Thyroid gland (tissue), 4 donors: ENCODE measurements at places on chromosomes 3 and 15. TPM values are rescaled to one million over a fixed set of nuclear protein-coding genes. Genes with fewer than 3 reads are reported as not detected.

The C3orf70 gene
- total RNA-seq = 1.6 TPM

The STRA6 gene
- not detected for total RNA-seq

The IDH2 gene
- total RNA-seq = 37.7 TPM

The ERICH6 gene
- not detected for total RNA-seq

DNA sequence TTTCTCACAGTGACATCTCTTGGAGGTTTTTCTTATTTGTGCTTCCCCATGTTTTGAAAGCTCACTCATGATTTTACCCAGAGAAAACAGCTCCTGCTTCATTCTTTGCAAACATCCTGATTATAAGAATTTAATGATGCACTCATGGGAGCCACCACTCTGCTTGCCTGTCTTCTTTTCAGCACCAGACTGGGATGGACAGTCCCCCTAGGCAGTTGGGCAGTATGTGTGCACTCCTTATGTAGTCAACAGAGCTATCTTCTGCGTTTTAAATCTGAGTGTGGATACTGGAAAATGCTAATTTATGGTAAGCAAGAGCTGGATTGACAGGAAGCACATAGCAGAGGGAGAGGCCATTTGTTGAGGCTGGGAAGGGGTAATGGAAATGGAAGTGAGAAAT lies 276.1 kb downstream of the AGBL1 start:
- H3K4me3 ChIP-seq = no peak overlapping the region
- no peak for DNase-seq
- no peaks in the 10 kb centered on the region for H3K4me1 ChIP-seq
- H3K27me3 ChIP-seq = no peaks in the 10 kb centered on the region

DNA sequence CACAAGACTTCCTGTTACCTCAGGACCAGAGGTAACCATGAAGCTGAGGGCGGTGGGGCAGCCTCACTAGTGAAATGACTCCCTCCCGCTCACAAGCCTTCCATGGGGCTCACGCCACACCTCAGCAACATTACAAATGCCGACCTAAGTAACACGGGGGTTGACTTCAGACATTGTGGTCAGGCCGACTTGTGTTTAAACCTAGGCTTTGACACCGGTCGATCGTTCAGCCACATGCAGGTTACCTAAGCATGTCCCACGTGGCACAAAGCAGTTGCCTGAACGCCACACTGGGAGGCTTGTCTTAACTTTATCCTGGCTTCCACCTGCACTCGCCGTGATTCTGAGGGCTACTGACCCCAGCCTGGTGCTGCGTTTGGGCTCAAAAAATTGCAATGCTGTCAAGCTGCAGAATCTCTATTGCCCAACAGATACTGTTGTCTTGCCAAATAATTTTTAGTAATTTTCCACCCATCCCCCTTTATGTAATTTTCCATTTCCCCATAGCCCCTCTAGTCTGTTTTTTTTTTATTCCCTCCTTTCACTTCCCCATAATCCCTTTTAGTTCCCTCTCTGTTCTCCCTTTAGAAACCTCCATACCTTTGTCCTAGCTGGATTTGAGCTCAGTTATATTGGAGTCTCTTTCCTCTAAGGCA lies 158.6 kb upstream of the RGMA start:
- H3K27me3 ChIP-seq = no peaks in the 10 kb centered on the region
- H3K27ac ChIP-seq = no peak overlapping the region
- no peaks in the 10 kb centered on the region for H3K4me1 ChIP-seq
- H3K36me3 ChIP-seq = no peaks in the 10 kb centered on the region

DNA sequence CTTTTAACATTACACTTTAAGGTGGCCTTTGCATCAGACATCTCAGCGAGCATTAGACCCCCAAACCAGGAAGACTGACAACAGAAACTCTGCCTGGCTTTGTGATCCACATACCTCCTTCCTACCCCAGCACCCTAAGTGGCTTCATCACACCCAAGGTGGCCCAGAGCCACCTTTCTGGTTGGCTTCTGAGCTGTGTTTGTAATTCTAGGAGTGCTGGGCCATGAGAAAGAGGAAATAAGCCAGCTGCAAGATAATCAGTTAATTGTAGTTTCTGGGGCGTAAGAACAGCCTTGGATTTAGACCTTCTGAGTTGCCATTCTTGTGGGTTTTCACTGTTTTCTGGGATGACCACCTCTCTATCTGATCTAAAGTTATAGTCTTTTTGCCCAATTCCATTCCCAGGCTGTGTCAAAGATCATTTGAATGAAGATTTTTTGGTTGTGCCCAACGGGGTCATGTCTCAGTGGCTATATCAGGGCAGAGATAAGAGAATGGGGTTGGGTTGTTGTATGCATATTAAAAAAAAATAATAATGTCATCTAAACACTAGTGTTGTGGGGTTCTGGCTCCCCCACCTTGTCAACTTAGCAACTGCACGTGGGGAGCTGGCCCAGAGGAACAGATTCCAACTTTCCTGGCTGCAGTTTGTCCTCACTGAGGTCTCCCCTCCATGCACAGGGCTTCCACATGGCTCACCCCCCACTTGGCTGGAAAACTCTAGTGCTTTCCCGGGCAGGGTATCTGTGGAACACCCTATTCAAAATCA lies 234.8 kb upstream of the WNT5A start:
- H3K4me1 ChIP-seq = peaks cover 14% of the 10 kb centered on the region
- no peak overlapping the region for H3K4me3 ChIP-seq
- DNase-seq = no peak
- no peaks in the 10 kb centered on the region for H3K36me3 ChIP-seq
- no peaks in the 10 kb centered on the region for H3K27me3 ChIP-seq

- no peaks in the 10 kb centered on the region for H3K27me3 ChIP-seq
- no peaks in the 10 kb centered on the region for H3K36me3 ChIP-seq
- H3K4me1 ChIP-seq = no peaks in the 10 kb centered on the region
- no peak overlapping the region for H3K27ac ChIP-seq
Observed at GRCh38 chr3:9129365-9129764, 120.1 kb downstream of the SRGAP3 start.

- no peak overlapping the region for H3K27ac ChIP-seq
- H3K4me1 ChIP-seq = peaks cover 5% of the 10 kb centered on the region
- H3K36me3 ChIP-seq = no peaks in the 10 kb centered on the region
- H3K27me3 ChIP-seq = no peaks in the 10 kb centered on the region
Observed at GRCh38 chr3:481680-482079, 285.1 kb downstream of the CHL1 start.

DNA sequence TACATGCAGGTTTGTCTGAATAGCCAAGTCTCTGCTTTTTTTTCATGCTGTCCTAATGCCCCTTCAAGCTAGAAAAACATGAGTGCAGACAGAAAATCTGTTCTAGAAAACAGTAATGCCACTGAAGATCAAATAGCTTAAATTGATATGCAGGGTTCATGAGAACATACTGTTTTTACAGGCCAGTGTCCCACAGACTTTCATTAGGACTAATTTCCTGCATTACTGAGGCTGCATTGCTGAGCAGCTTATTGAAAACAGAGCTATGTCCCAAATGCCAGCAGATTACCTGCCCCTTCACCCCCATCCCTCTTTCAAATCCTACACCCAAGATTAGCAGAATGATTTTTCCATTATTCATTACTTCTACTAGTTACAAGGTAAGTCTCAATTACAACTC lies 665 bp downstream of the TM4SF18 start:
- H3K4me3 ChIP-seq = peak overlapping the region; percentile 8
- DNase-seq = no peak
- no peaks in the 10 kb centered on the region for H3K4me1 ChIP-seq

DNA sequence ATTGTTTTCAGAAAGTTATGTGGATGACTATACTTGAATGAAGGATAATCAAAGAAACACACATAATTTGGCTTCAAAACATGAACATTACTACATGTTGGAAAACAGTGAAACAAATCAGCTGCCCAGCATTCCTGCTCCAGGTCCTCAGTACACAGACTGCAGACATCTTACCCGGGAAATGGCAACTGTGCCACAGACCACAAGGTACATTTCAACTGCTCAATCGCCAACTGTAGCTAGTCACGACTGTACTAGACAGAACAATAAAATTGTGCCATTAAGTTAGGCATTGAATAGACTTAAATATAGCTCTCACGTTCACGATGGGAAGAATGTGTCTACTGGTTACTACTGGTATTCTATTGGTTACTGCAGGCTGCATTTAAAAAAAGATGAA lies 5.0 kb downstream of the NAA50 start:
- H3K27me3 ChIP-seq = no peaks in the 10 kb centered on the region
- H3K27ac ChIP-seq = no peak overlapping the region
- no peaks in the 10 kb centered on the region for H3K36me3 ChIP-seq

DNA sequence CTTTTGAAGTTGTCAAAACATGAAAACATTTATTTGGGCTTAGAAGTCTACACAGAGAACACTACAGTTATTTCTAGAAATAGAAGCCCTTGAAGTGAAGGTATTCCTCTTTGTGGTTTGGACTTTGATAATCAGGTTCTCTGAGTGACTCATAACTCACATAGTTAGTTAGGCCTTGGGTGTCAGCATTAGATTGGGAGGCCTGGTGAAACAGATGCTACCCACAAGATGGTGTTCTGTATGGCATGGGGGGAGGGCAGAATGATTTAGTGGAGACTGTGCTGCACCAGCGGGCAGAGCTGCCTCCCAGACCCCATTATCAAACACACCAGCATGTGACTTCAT lies 108.9 kb upstream of the ETV5 start:
- no peak overlapping the region for H3K27ac ChIP-seq
- no peaks in the 10 kb centered on the region for H3K4me1 ChIP-seq
- no peaks in the 10 kb centered on the region for H3K27me3 ChIP-seq
- DNase-seq = no peak

DNA sequence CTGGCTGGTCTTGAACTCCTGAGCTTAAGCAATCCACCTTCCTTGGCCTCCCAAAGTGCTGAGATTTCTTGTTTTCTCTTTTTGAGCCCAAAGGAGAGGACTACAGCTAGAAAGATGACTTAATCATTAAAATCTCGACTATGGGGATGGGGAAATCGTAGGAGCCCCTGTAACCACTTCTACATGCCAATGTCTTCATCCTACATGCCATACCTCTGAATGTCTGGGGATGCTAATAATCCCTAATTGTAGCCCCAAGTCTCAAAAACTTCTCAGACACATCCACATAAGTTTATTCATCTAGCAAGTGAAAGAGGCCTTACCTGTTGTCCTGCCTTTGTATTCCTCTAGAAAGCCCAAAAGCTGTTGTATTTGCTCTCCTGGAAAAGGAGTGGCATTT lies 3.7 kb upstream of the RHOV start:
- DNase-seq = no peak
- H3K4me3 ChIP-seq = no peak overlapping the region
- no peaks in the 10 kb centered on the region for H3K36me3 ChIP-seq
- no peak overlapping the region for H3K27ac ChIP-seq
- H3K27me3 ChIP-seq = no peaks in the 10 kb centered on the region

- H3K27ac ChIP-seq = no peak overlapping the region
- H3K4me3 ChIP-seq = no peak overlapping the region
- no peaks in the 10 kb centered on the region for H3K36me3 ChIP-seq
- no peaks in the 10 kb centered on the region for H3K27me3 ChIP-seq
- DNase-seq = no peak
Observed at GRCh38 chr3:30269751-30270445, 336.5 kb upstream of the TGFBR2 start.

- H3K27me3 ChIP-seq = no peaks in the 10 kb centered on the region
- peaks cover 10% of the 10 kb centered on the region for H3K4me1 ChIP-seq
- no peak overlapping the region for H3K4me3 ChIP-seq
- peaks cover 9% of the 10 kb centered on the region for H3K36me3 ChIP-seq
- no peak overlapping the region for H3K27ac ChIP-seq
- no peak for DNase-seq
Observed at GRCh38 chr3:64097920-64098319, 74.6 kb upstream of the PSMD6 start.

DNA sequence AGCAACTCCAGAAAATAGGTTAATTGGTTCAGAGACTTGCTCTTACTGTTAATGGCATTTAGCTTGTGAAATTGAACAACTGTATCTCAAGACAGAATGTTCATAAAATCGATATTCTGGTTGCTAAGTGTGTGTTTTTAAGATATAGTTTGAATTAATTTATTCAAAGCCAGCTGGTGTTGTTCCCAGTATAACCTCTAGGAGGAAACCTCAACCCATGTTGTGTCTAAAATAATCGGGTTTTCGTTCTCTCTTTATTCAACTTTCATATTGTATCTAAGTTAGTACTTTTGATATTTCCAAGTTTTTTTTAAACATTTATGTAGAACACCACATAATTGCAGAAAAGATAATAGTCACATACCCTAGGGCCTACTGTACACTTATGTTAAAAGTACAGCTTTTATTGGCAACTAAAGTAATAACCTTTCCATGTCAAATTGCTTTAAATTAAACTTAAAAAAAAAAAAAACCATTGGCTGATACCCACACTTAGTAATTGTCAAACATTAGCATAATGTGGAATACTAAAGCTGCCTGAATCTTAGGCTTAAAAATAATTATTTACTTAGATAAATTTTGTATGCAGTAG lies 90.9 kb downstream of the SAMMSON start:
- H3K27ac ChIP-seq = no peak overlapping the region
- no peaks in the 10 kb centered on the region for H3K36me3 ChIP-seq
- peaks cover 17% of the 10 kb centered on the region for H3K4me1 ChIP-seq
- no peak overlapping the region for H3K4me3 ChIP-seq
- H3K27me3 ChIP-seq = no peaks in the 10 kb centered on the region

DNA sequence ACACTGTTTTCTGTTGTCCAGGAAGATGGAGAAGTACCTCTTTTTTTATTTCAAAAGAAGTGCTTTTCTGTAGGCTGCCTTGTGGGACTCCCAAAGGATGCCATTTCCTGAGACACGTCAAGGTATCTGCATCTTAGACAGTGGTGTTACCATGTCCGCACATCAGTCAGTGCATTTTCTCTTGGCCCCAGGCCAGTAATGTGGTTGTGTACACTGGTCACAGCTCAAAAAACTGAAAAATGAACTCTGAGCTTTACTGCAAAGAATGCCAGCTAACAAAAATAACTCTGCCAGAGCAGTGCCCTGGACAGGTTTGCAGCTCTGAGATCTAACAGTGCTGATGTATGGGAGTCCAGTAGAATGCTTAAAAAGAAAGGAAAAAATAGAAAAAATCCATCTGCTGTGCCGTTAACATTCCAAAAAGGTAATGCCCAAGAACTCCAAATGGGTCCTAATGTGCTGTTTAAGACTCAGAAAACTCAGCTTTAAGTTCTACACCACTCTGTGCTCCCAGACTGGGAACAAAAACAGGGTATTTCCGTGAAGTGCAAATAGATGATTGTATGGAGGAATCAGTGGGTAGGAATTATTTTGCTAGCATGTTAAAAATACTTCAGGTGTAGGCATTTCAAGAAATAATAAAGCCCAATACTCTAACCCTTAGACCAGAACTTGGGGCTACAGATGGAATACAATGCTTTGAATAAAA lies 315.9 kb downstream of the FEZF2 start:
- H3K27ac ChIP-seq = no peak overlapping the region
- H3K36me3 ChIP-seq = no peaks in the 10 kb centered on the region
- H3K4me3 ChIP-seq = no peak overlapping the region

DNA sequence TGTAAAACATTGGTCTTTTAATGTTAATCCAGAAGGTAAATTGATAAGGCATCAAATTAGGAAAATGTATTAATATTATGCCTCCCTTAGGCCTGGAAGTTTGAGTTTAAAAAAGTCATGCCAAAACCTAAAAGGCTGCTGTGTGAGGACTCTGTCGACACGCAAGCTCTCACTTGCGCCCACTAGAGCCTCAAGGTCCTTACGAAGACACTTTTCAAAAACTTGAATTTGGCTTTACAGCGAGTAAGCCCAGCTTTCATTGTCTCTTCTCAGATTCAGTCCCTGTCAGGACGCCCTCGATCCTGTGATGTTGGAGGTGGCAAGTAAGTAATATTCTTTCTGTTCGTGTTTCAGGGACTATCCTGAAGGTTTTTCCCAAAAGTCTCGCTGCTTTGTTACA lies 89.7 kb downstream of the CRTC3 start:
- peaks cover 9% of the 10 kb centered on the region for H3K36me3 ChIP-seq
- DNase-seq = no peak
- H3K27me3 ChIP-seq = no peaks in the 10 kb centered on the region
- H3K4me1 ChIP-seq = peaks cover 23% of the 10 kb centered on the region
